MCF 10A (cell line): ENCODE measurements at places on chromosomes 11 and 22. TPM values are rescaled to one million over a fixed set of nuclear protein-coding genes. Genes with fewer than 3 reads are reported as not detected.

DNA sequence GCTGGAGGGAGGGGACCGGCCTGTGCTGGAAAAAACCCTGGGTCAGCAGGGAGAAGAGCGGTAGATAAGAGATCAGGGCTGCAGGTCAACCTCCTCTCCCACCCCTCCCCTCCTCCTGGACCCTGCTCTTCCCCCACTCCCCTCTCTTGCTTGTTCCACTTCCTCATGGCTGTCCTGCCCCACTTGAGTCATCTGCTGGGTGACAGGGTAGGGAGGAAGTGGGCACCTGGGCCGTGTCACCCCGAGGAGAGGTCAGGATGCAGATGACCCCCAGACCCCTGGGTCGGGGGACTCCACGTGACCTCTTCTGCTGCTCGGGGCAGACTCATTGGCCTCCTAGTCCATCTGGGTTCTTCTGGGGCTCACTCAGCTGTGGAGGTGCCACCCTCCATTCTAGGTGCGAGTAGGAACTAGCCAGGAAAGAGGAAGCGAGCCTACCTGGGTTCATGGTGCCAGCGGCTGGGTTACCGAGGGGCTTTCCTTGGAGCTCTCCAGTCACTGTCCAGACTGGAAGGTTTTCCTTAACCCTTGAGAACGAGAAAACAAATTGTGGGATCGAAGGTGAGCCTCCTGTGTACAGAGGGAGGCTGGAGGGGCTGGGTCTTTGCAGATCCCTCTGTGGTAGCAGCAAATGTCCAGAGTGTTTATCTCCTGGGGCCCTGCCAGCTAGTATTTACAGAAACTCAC is 6.5 kb downstream of the APOL2 start:
- no peak for DNase-seq

DNA sequence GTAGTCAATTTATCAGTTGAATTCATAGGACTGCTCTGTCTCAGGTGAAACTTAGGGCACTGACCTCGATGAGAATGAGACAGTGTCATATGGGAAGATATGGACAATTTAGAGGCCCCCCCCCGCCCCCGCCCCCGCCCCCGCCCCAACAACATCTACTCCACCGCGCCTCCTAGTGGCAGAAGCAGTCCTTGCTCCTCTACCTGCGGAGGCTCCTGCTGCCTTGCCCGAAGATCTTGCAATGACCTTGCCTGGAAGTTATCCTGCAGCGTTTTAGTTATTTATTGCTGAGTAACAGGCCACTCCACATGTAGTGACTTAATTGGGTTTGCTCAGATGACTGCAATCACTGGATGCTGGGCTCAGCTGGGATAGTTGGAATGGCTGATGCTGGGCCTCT is 15.2 kb downstream of the SERPINH1 start:
- peak; percentile 30 for DNase-seq

- no peak for DNase-seq
These were observed 49.5 kb downstream of the OSBP2 start for GRCh38 chr22:30744224-30744623.

GRCh38 chr11:108112057-108112456 is 9.3 kb upstream of the ACAT1 start:
- DNase-seq = no peak

DNA sequence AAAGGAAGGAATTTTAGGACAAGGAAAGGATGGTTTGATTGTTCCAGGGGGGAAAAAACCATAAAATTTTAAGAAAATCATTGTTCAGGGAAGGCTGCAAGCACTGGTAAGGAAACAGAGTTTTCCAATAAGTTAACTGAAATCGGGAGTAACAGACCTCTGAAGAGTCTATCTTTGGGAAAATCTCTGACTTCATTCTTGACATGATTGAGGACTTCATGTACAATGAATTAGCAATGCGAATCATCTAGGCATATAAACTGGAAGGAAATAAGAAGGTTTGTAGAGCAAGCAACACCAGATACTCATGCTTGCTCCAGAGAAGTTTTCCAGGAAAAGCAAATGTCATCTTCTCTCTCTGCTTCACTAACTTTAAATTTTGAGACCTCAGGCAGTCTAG is 18.5 kb downstream of the APLP2 start:
- no peak for DNase-seq

OR52I2 gene
- not detected in 2 replicates for total RNA-seq

DEPDC7 gene
- total RNA-seq = 2.2 and 3.6 TPM in 2 replicates
